ENCODE measurements at places on chromosomes 2 and 18.

DNA sequence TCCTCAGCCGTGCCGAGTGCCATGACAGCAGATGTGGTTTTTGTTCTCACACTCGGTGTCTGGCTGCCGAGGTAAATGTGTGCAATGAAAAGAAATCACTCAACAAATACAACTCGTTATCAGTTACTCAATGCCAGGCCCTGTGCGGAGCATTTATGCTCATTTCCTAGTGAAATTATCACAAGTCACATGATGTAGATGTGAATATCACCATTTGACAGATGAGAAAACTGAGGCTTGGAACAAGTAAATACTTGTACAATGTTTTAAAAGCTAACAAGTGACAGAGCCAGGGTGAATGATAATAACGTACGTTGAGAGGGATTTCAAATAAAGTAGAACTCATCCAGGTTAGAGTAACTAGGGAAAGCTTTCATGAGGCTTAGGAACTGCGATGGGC lies 174.7 kb downstream of the EIPR1 start:
- DNase-seq = no peak

- DNase-seq = no peak
Measured at GRCh38 chr2:177329064-177329463, 63.5 kb upstream of the AGPS start.

DNA sequence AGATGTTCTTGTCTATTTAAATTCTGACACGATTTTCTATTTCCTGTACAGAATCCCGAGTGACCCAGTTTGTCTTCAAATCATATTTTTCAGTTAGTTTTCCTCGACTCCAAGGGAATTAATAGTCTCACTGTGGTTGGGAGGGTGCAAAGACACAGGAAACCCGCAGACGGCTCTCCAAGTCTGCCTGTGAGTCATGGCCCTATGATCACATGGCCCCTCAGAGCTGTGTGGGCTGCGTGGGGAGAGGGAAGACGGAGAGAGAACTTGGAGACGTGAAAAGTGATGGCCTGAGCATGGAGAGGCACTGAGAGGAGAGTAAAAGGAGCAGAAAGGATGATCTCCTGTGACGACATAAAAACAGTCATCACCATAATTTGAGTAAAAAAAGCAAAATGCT lies 989.9 kb downstream of the DCDC2C start:
- no peak for DNase-seq

- no peak for DNase-seq
Measured at GRCh38 chr2:173834141-173834540, 131.0 kb downstream of the SP3 start.

- DNase-seq = no peak
Measured at GRCh38 chr2:142983174-142983573, 105.7 kb downstream of the KYNU start.

DNA sequence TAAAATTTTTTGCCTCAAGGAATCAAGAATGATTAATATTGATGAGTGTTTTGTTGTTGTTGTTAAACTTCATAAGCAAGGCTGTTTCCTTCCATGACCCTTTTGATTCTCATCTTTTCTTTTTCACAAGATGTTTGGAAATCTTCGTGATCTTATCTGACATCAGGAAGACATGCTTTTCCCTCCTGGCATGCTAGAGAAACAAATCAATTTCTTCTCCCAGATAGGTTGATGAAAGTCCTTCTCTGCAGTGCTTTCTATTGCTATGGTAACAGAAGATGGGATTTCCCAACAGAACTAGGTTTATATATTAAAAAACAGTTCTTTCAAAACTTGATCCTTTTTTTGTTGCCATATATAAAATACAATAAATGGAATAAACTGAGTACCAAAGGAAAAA lies 85.2 kb downstream of the EML6 start:
- DNase-seq = no peak

DNA sequence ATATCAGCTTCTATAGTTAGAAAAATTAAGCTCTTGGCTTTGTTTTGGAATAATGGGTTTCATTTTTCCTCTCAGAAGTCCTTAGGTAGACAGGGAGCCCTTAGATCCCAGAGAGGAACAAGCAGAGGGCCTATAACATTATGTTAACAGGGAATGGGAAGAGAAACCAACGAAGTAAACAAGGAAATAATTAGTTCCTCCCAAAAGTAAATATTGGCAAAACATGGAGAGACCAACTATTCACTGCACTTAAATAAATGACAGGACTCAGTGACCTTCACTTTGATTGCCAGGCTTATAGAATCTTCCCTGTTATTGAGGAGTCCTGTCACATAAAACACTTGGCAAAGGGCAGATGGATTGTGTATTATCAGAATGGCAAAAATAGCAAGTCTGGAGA lies 5.3 kb downstream of the CRIM1 start:
- no peak for DNase-seq

- no peak for DNase-seq
Measured at GRCh38 chr2:133364636-133365035, 203.6 kb downstream of the NCKAP5 start.

- DNase-seq = no peak
Measured at GRCh38 chr2:72895759-72896281, 8.6 kb downstream of the SPR start.

GRCh38 chr2:181356526-181357130 lies 100.6 kb upstream of the ITGA4 start:
- DNase-seq = no peak

DNA sequence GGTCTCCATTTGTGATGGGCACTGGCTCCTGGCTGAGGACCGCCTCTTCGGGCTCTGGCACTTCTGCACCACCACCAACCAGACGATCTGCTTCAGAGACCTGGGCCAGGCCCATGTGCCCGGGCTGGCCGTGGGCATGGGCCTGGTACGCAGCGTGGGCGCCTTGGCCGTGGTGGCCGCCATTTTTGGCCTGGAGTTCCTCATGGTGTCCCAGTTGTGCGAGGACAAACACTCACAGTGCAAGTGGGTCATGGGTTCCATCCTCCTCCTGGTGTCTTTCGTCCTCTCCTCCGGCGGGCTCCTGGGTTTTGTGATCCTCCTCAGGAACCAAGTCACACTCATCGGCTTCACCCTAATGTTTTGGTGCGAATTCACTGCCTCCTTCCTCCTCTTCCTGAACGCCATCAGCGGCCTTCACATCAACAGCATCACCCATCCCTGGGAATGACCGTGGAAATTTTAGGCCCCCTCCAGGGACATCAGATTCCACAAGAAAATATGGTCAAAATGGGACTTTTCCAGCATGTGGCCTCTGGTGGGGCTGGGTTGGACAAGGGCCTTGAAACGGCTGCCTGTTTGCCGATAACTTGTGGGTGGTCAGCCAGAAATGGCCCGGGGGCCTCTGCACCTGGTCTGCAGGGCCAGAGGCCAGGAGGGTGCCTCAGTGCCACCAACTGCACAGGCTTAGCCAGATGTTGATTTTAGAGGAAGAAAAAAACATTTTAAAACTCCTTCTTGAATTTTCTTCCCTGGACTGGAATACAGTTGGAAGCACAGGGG lies 5.5 kb downstream of the TMEM37 start:
- no peak for DNase-seq

GRCh38 chr2:219252084-219252483 lies 959 bp upstream of the TUBA4B start:
- no peak for DNase-seq

- DNase-seq = no peak
Measured at GRCh38 chr2:128492966-128493811, 174.5 kb upstream of the HS6ST1 start.

DNA sequence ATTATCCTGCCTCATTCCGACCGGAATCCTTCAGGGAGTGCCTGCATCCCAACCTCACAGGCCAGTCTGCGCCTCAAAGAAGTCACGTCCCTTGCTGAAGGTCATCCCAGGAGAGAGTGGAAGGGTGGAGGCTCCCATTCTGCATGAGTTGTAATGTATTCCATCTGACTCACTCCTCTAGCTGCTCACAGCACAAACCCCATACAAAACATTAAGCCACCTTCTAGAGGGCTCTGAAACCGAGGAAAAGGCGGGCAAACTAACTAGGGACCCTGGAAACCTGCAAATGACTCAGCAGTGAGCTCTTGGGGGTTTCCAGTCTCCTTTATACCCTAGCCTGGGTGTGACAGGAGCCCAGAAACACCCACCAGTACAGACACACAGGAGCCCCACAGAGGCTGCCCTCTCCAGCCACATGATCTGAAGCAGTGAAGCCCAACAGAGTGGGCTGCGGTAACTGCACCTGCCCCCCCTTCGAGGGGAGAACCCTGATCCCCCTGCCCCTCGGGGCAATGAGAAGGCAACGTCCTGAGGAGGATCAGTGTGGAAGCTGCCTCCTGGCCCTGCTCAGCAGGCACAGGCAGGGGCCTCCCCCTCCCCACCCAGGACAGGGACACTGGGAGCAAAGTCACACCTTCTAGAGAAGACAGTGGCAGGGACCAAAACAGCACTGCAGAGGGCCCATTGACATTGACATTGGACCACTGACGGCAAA lies 69.3 kb upstream of the SNTG2 start:
- no peak for DNase-seq

GRCh38 chr2:67503066-67503795 lies 106.1 kb downstream of the ETAA1 start:
- DNase-seq = no peak

GRCh38 chr18:24177499-24178133 lies 38.8 kb downstream of the CABYR start:
- no peak for DNase-seq

DNA sequence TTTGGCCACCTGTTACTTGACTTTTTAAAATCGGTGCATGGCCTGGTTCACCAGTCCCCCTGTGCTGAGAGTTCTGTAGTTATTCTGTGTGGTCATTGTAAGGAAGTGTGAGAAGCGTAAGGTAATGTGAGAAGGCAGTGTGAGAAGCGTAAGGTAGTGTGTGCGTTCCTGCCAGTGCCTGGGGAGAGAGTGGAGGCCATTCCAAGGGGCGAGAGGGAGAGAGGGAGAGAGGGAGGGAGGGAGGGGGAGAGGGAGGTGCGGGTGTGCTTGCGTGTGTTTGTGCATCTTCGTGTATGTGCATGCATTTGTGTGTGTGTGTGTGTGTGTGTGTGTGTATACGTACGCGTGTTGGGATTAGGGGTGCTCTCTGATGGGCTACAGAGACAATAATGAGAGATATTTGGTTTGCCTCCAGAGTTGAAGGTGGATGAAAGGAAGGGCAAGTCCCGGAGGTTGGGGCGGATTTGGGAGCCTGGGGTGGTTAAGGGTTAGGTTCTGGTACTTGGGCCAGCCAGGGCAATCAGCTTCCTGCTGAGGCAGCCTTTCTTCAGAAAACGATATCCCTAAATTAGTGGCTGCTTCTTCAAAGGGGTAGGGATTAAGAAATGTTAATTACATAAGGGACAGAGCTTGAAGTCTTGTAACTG lies 53.7 kb downstream of the SGPP2 start:
- DNase-seq = no peak

DNA sequence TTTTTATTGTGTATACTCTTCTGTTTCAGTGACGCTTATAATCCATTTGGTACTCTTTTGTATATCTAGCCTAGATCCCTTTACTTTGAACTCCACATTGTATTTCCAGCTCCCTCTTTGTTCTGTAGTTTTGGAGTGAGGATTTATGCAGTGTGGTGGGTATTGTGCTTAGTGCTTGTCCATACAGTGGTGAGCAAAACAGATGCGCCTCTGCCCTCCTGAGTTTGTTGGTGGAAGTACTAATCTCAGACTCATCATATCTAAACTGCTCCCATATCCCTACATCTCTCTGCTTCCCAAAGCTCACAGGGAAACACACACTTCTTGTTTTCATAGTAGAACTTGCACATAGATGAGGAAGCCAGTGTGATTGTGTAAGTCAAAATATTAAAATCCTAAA lies 12.1 kb downstream of the PTCD3 start:
- DNase-seq = no peak

- no peak for DNase-seq
Measured at GRCh38 chr2:71045865-71046548, 22.4 kb upstream of the NAGK start.

DNA sequence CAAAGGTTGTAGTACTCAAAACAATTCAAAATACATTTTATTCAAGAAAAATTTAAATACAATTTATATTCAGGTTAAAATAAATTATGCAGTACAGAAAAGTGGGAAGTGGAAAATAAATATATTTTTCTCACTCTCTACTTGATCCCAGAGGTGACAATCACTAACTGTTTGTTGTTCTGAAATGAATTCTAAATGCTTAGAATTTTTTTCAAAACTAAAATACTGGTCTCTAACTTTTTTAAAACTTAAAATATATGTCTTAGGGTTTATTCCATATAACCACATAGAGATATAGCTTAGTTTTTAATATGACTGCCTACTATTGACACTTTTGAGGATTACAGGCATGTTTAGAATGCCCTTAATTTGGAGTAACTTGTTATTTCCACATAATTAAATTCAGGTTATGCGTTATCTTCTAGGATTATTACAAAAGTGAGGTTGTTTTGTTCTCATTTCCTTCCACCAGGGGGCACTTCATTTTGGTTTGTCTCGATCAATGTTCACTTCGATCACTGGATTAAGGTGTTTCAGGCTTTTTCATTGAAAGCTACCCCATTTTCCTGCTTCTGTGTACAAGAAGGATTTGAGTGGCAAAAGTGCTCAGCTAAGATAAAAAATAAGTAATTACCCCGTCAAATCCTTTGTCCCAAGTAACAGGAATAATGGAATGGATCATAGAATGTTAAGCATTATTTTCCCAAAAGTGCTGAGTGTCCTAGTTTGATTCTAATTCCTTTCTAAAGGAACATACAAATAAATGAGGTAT lies 27.1 kb upstream of the TFPI start:
- no peak for DNase-seq

GRCh38 chr2:63981702-63982103 lies 37.5 kb downstream of the VPS54 start:
- DNase-seq = no peak

GRCh38 chr2:128786316-128786715 lies 467.6 kb upstream of the HS6ST1 start:
- DNase-seq = no peak

DNA sequence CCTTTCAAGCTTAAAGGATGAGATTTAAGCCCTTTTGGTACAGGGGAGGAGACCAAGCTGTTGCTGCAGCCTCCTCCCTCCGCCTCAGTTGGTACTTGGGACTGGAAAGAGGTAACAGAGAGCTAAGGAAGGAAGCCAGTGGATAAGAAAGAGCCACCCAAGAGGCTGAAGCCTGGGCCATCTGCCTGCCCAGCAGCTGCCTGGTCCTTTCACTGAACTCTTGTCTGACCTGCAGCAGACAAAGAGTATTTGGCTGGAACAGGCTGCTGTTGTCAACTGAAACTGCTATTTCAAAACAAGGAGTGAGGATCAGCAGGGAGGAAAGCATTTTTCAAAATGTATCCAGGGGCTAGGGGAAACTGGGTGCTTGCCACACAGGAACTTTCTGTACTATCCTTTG lies 30.3 kb downstream of the TNS1 start:
- DNase-seq = no peak
